ENCODE measurements at places on chromosomes 7 and 10.

- no peak for DNase-seq
Observed at GRCh38 chr10:118712930-118713634, 41.7 kb downstream of the CACUL1 start.

- DNase-seq, result no peak
Observed at GRCh38 chr10:86782701-86783418, 26.4 kb downstream of the BMPR1A start.

DNA sequence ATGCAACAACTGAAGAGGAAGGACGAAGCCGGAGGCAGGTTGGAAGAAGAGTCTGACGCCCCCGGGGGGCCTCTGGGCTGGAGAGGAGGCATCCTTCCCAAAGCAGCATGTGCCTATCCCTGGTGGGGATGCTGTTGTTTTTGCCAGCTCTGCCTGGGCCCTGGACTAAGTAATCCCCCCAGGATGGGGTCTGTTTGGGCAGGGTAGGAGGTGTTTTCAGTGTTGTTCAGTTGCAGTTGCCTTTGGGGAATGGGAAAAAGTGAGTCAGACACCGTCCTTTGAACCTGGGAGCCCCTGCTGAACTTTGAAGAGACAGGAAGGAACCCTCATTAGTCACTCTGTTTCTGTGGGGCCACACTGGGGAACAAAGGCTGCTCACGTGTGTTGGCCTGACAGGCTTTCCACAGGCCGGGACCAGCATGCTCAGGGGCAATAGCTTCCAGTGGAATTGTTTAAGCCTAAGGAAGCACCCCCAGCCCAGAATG lies 35.2 kb upstream of the GDF10 start:
- no peak for DNase-seq

- DNase-seq, result no peak
Observed at GRCh38 chr10:15863733-15864132, 3.4 kb upstream of the MINDY3 start.

DNA sequence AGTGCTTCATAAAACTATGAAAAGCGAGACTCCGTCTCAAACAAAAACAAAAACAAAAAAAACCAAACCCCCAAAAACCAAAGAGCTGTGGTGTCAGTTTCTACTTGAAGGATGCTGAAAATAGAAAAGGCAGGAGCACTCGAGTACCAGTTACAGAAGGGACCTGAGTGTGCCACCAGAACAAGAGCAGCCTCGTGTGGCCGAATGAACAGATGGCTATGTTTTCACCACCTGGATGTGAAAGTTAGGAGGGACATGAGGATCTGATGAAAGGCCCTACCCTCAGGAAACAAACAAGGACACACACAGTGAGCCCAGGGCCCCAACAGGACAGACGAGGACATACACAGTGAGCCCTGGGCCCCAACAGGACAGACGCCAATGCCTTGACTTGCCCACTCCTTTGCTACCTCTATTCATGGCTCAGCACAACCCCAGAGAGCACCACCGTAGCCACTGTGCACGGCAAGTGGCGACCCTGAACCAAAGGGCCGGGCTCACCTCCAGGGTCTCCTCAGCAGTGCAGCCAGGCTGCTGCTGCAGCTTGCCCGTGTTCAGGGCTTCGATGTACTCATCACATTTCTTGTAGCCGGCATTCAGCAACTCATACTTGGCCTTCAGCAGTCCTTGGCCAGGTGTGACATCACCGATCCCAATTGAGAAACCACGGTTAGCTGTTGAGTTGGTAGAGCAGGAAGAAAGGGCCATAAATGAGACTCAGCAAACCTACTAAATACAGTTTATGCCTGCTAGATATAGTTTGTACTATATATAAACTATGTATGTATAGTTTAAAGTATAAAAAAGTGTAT lies 24.9 kb downstream of the POLR3A start:
- DNase-seq, result no peak

- no peak for DNase-seq
Observed at GRCh38 chr7:69630292-69630691, 32.0 kb downstream of the AUTS2 start.

GRCh38 chr10:123144697-123145541 lies 3.0 kb upstream of the HMX2 start:
- no peak for DNase-seq

DNA sequence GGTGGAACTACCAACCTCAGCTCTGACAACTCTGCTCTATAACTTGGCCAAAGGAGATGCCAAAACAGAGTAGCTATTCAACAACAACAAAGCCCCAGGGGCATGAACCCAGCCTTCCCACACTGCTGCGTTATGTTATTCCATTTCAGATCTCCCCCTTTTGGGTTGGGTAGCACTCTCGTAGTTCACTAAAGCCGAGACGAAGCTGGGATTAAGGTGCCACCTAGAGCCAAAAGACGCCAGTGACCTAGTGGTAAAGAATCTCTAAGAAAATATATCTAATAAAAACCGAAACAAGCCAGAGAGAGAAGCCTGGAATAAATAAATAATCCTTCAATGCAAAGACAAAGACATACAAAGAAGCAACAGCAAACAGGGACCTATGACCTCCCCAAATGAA lies 217.3 kb downstream of the HERPUD2 start:
- DNase-seq, result no peak
